ENCODE measurements at places on chromosomes 3 and 15. TPM values are rescaled to one million over a fixed set of nuclear protein-coding genes. Genes with fewer than 3 reads are reported as not detected.

ARID3B gene
- 12.0 TPM for polyA plus RNA-seq

GOLGA6L1 gene
- not detected for polyA plus RNA-seq

SIDT1 gene
- 18.2 TPM for polyA plus RNA-seq

MOBP gene
- polyA plus RNA-seq: 318 TPM

ATP10A gene
- 3.6 TPM for polyA plus RNA-seq

TUSC7 gene
- polyA plus RNA-seq: not detected

FOXB1 gene
- polyA plus RNA-seq: 13.5 TPM

PLA2G4E gene
- not detected for polyA plus RNA-seq

STAB1 gene
- 38.3 TPM for polyA plus RNA-seq

GOLGA8Q gene
- 3.7 TPM for polyA plus RNA-seq

MEX3B gene
- polyA plus RNA-seq: 24.2 TPM

GOLGA8O gene
- polyA plus RNA-seq: 0.19 TPM

ZDHHC3 gene
- 74.6 TPM for polyA plus RNA-seq

All from spinal cord (tissue), 10 donors.